Inflammatory macrophage (primary cell): ENCODE measurements at places on chromosomes 4 and X.

DNA sequence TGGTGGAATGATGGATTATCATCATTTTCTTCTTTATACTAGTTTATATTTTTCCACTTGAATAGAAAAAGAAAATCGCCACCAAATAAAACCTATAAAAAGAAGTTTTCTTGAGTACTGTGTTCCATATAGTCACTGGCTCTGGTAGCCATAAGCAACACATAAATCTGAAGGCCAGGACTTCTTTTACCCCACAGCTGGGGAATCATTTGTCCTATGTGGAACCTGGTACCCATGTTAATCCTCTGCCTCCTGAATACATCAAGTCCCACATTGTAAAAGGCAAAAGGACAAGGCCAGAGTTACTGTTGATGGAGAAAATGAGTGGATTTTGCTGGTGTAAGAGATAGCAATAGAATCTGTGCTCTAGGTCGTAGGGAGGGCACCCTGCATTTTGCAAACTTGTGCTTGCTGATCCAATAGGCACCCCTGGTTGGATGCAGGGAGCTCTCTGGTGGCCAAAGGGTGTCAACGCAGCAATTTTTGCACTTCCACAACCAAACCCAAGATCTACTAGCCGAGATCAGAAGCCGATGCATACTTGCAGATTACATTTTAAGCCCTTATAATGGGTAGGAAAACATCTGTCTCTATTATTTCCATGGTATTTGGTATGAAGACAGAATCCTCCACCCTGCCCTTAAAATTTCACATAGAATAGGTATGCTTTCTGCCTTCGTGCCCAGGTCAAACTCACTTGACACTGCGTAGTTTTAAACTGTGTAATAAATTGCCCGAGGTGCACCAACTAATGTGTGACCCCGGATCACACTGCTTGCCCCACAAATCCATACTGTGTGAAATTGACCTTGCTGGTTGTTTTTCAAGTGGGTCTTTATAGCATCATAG lies 146.2 kb upstream of the SCML1 start:
- peak; percentile 51 for DNase-seq

GRCh38 chrX:101564651-101565050 lies 14.3 kb downstream of the ARMCX1 start:
- no peak for DNase-seq

DNA sequence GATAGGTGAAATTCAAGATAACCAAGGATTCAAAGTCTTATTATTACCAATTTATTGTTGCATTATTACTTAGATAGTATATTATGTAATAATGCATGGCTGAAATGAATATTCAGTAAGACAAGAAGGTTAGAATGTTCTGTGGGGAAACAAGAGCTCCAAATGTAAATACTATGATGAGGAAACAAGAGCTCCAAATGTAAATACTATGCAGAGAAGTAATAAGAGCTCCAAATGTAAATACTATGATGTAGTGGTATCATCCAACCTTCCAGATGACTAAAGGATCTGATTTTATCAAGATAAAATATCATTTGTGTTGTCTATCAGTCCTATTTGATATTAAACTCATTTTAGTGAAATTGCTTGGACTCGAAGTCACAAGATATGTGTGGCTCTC lies 82.2 kb upstream of the PCDH18 start:
- no peak for DNase-seq

- DNase-seq = no peak
Observed at GRCh38 chr4:15515106-15515505, 45.4 kb downstream of the CC2D2A start.

GRCh38 chr4:87734936-87735335 lies 64.4 kb upstream of the IBSP start:
- DNase-seq = no peak

- no peak for DNase-seq
Observed at GRCh38 chrX:129549124-129549523, 9.1 kb downstream of the OCRL start.

- no peak for DNase-seq
Observed at GRCh38 chr4:8093587-8094274, 64.9 kb downstream of the ABLIM2 start.

DNA sequence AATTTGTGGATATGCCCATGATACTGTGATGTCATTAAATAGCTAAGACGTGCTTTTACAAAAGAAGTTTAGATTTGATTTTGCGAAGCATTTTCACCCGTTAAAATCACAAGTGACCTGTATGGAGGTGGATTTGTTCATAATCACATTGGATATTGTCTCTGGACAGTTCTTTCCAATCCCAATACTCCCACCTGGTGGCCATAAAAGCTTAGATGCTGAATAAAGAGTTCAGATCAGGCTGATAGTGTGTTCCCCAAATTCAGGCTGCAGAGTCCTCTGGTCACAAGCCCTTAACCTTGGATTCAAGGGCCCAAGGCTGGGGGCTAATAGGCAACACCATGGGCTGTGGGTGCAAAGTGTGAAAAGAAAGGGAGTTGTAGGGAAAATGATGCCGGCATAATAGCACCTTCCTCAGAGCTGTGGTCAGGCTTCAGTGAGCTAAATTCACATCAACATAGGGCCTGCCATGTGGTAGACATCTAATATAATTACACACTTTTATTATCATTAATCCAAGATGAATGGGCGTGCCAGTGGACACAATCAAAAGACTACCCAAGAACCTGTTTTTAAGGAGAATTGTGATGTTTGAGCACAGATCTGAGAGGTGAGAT lies 28.1 kb downstream of the SMIM43 start:
- DNase-seq = peak; percentile 63

DNA sequence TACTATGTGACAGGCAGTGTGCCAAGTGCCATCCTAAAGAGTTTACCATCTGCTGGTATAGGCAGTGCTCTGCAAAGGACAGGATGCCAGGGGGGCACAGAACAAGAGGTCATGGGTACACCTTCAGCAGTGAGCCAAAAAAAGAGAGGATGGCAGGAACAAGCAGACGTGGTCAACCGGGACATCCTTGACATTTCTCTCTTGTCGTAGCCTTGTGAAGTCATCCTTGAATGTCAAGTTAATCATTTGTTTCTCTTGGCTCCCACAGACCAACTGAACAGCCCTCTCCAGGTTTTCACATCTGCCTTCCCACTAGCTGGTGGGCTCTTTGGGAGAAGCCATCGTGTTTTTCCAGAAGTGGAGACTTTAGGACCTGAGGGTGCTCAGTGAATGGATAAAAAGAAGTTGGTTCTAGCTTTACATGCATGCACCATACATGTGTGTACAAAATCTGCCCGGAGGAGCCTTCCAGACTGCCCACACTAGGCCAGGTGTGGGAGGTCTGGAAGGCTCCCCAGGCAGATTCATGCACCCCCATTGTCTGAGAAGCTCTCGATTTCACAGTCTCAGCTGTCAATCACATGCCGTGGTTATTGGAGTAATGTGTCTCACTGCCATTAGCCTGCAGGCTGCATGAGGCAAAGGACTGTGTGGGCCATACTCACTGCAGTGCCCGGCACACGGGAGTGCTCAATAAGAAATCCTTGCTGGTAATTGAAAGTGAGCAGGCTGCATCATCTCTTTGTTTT lies 16.4 kb downstream of the PNMA6F start:
- peak; percentile 3 for DNase-seq

DNA sequence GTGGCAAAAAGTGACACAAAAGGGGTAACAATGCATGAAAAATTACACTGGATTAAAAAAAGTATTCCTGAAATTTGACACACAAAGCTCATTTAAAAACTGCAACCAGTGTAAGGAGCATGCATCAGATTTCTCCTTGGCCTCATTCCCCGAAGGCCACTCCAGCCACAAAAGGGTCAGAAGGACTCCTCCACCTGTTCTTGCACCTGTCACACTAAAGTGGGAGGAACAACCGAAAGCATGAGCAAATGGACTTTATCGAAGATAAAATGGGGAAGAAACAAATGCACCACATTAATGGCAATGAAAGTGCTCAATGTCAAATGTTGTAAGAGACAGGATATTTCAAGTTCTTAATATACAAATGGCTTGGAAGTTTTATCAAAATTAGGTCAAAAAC lies 88.2 kb downstream of the ADGRA3 start:
- DNase-seq = no peak

DNA sequence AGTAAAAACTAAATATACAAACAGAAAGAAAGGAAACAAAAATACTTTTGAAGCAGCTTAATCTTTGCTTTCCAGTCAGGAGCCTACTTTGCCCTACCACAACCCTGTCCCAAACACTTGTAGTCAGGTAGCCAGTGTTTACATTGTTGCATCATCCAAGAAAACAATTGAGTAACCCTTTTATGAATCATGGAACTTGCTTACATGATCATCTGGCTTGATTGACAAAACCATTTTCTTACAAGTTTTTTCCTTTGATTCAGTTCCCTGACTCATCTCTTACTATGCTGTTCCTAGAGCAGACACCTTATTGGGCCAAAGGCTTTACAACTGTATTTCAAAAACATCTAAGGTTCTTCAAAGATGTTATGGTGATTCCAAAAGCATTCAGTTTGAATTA lies 740.1 kb downstream of the KLHL13 start:
- DNase-seq = no peak

GRCh38 chrX:46978341-46979291 lies 66.4 kb downstream of the JADE3 start:
- peak; percentile 81 for DNase-seq

- no peak for DNase-seq
Observed at GRCh38 chrX:39477762-39478120, 620.0 kb downstream of the BCOR start.

DNA sequence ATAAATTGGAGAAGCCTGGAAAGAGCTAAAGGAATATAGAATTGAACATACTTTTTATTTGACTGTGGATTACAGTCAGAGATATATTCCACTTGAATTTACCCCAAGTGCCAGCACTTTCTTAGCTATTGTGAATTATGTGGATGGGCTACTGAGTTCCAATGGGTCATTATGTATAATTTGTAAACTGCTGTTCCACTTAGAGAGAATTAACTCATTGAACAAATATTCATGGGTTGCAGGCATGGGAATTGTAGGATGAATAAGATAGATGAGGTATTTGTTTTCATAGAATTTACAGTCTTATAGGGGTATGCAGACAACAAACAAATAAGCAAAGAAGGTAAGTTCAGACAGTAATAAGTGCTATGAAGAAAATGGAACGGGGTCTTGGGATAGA lies 195.7 kb downstream of the SHROOM3 start:
- no peak for DNase-seq

DNA sequence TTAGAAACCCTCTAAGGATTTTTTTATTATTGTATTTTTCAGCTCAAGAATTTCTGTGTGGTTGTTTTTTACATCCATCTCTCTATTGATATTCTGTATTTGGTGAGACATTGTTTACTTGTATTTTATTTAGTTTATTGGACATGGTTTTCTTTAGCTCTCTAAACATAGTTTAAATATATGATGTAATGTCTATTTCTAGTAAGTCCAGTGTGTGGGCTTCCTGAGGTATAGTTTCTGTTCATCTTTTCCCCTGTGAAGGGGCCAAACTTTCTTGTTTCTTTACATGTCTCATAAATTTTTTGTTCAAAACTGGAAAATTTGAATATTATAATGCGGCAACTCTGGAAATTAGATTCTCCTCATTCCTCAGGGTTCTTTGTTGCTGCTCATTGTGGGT lies 28.2 kb upstream of the ATRX start:
- DNase-seq = no peak

GRCh38 chrX:109732017-109732801 lies 848 bp downstream of the ACSL4 start:
- DNase-seq = peak; percentile 32

DNA sequence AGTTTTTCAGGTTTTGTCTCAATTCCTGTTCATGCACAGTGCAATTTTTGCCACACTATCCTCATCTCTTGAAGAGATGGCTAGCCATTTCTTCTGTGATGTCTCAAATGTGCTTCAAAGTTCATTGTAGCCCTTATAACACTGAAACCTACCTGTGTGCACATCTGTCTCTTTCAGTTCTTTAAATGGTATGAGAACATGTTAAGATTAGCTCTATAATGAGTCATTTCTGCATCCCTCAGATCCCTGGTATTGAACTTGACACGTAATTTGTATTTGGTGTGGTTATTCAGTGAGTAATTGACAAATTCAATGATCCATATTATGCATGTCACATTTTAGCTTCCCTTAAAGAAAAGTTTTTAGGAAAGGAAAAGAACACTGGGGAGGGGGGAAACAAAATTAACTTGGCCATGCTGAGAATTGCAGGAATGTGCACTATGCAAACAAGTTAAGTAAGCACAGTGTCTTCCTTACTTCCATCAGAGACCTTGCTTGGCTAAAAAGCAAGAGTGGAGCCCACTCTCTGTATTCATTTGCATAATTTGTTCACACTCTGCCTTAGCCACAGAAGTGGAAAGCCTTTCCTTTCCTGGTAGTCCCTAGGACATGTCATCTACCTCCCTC lies 659.8 kb upstream of the MAGEB2 start:
- DNase-seq = no peak

DNA sequence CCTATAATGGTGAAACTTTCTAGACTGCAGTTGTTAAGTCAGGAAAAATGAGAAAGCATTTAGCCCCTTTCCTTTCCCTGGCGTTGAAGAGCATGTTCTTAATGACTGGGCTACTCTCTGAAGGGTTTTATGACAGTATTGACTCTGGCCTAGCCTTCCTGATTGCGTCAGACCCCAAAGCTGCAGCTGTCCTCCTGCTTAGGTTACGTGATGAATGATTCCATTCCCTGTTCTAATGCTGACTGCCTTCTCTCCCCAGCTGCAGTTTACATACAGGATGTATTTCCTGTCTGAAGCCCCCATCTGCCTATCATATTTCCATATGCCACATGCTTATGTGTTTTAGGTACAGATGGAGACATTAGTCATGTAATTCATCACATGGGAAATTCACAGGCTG lies 105.8 kb upstream of the EGFL6 start:
- no peak for DNase-seq

GRCh38 chr4:181364504-181364903 lies 878.7 kb upstream of the TENM3 start:
- DNase-seq = no peak

DNA sequence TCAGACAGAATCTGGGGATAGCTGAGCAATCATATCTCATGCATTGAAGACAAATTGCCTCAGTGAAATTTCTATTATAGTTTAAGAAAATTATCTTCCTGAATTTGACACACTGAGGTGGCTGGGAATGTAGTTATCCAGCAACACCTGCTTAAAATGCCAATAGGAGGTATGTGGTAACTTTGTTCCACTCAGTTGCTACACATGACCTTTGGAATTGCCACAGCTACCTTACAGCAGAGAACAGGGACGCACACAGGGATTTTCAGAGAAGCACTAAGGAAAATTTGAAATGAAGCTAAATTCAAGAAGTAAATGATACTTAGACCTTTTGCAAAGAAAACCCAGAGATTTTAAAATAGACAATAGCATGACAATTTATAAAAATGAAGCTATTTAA lies 264.6 kb downstream of the IL1RAPL1 start:
- no peak for DNase-seq

DNA sequence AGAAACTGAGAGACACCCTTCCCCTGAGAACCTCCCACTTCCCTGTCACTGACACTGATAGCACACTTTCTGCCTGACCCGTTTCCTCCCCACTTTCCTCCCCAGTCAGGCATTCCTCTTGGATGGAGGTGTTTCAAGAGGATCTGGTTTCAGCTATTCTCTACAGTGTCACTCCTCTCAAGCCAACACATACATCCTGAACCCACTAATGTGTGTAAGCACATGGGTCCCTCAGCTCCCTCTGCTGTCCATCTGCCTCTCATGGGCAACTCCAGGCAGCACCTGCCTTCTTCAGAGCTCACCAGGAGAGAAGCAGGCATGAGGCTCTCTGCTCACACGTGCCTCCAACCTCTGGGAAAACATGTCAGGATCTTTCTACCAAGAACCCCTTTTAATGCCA lies 207.6 kb downstream of the NAF1 start:
- DNase-seq = no peak
